NCI-H69 (cell line): ENCODE measurements at places on chromosomes 4 and X.

- peak; percentile 9 for DNase-seq
Measured at GRCh38 chr4:6595897-6596537, 21.0 kb downstream of the MAN2B2 start.

DNA sequence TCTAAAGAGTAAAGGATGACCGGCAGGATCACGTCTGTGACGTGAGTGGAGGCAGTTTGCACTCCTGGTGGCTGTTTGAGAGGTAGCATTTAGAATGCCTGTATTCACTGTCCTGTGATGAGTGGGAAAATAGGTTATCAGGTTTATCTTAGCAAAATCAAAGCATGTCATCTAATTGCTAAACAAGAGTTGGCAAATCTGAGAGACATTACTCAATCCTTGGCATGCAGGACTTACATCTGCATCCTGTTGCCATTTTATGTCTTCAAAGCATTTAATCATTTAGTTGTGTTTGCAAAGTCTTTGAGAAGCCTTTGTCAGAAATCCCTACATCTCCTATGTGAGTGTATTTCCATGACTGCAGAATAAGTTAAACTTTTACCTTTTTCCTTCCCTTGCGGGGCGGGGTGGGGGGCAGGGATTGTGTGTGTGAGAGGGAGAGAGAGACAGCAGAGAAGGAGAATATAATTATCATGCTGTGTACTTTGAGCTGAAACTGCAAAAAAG is 41.4 kb upstream of the MSANTD1 start:
- no peak for DNase-seq

- no peak for DNase-seq
Measured at GRCh38 chr4:148954011-148954749, 512.0 kb upstream of the NR3C2 start.

- DNase-seq = peak; percentile 22
Measured at GRCh38 chrX:134373736-134374135, 86.2 kb upstream of the HPRT1 start.

- DNase-seq = no peak
Measured at GRCh38 chr4:52701207-52701606, 42.1 kb upstream of the USP46 start.

GRCh38 chr4:159374749-159375530 is 272.1 kb downstream of the RAPGEF2 start:
- DNase-seq = no peak
